Upper lobe of left lung (tissue), 6 donors: ENCODE measurements at places on chromosomes 6 and 20. TPM values are rescaled to one million over a fixed set of nuclear protein-coding genes. Genes with fewer than 3 reads are reported as not detected.

DNA sequence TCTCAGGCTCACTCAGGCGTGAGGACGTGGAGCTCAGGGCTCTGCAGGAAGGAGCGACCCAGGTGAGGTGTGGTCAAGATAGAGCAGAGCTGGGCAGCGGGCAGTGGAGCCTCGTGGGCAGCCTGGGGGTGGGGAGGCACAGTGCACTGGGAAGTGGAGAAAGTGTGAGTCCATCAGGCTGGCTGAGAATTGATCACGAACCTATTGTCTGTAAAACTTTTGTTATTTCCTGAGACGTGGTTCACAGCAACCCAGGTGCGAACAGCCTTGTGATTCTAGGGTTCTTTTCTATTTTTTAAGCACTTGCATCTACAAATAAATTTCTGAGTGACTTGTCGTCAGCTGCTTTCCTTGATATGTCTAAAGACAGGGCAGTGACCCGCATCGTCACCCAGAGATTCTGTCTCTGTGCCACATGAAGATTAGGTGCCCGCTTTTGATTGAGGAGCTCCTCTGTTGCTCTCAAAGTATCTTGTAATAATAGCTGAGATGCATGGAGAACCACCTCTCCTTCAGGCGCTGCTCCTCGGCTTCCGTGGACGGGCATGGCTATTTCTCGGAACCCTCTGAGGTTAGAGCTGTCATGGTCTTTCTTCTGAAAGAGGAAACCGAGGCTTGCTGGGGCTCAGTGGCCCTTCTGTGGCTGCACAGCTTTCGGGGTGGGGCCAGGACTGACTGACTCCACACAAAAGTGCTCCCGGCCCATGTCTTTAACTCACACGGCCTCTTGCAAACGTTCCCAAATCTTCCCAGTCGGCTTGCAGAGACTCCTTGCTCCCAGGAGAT lies 662 bp upstream of the CCR6 start:
- DNase-seq: no peak

GRCh38 chr20:58237318-58238132 lies 9.1 kb upstream of the ANKRD60 start:
- DNase-seq: no peak

GRCh38 chr6:17416806-17417205 lies 23.4 kb downstream of the CAP2 start:
- no peak for DNase-seq

The OTOR gene
- total RNA-seq: not detected

DNA sequence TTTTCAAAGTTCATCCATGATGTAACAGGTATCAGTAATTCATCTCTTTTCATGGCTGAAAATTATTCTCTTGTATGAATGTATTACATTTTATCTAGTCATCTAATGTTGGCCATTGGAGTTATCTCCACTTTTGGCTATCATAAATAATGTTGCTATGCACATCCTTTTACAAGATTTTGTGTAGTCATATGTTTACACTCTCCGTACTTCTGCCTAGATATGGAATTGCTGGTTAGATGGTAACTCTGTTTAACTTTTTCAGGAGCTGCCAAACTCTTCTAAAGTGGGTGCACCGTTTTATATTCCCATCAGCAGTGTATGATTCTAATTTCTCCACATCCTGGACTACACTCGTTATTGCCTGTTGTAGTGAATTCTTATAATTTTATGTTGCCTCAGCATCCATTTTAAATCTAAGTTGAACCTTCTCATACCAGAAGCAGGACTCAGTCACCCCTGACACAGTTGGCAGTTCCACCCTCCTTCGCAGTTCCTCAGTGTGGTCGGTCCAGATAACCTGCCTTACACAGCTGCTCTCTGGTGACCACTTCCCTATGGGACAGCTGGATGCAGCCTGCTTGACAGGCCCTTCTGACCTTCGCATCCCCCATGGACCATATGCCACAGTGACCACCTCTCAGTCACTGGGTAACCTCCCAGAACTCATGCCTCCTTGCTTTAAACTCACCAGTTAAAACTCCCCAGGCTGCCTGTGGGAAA lies 33.9 kb downstream of the KIZ start:
- DNase-seq: no peak

GRCh38 chr6:69622924-69623323 lies 173.9 kb downstream of the LMBRD1 start:
- no peak for DNase-seq

GRCh38 chr6:140966676-140967075 lies 1166.0 kb upstream of the GJE1 start:
- no peak for DNase-seq

DNA sequence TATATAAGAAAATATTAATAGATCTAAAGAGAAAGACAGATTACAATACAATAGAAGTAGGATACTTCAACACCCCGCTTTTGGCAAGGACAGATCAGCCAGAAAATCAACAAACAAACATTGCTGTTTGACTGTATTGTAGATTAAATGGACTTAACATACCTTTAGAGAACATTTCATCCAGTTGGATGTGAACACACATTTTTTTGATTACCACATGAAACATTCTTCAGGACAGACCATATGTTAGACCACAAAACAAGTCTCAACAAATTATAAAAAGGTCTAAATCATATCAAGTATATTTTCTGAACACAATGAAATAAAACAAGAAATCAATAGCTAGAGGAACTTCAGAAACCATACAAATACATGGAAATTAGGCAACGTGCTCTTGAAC lies 148.2 kb downstream of the TRMT11 start:
- no peak for DNase-seq

The TP53TG5 gene
- not detected for total RNA-seq

- no peak for DNase-seq
Measured at GRCh38 chr6:138162955-138163575, 1.3 kb downstream of the ARFGEF3 start.

The MRPL14 gene
- 107 TPM for total RNA-seq

DNA sequence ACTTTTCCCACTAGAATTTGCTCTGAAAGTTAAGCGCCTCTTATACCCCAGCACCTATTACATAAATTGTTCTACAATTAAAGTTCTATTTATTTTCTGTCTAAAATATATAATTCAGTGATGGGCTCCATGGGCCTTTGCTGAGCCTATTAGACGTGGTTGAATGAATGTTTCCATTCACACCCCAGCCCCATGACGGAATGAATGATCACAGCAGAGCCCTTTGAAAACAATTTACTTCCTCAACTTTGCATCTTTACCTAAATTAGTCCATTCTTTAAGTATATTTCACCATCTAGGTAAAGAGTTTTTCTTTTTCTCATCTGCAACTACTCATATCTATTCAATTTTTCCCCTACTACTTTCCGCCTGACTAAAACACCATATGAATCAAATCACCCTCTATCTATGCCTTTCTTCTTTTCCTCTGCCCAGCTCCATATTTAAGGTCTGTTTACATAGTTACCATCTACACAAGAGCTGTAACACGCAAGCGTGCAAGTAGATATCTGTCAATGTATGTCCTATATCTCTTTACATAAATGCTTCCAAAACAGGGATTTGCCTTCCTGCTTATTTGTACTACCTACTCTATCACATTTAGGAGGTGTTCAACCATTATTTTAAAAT lies 69.7 kb downstream of the ECT2L start:
- no peak for DNase-seq

DNA sequence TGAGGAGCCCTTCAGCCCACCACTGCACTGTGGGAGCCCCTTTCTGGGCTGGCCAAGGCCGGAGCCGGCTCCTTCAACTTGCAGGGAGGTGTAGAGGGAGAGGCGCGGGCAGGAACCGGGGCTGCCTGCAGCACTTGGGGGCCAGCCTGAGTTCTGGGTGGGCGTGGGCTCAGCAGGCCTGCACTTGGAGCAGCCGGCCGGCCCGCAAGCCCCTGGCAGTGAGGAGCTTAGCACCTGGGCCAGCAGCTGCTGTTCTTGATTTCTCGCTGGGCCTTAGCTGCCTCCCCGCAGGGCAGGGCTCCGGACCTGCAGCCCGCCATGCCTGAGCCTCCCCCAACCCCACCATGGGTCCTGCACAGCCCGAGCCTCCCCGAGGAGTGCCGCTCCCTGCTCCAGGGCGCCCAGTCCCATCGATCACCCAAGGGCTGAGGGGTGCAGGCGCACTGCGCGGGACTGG lies 101.7 kb upstream of the ADGRB3 start:
- peak; percentile 68 for DNase-seq

GRCh38 chr6:63573899-63574553 lies 1.7 kb downstream of the LOC128125822 start:
- peak; percentile 49 for DNase-seq

GRCh38 chr6:107625264-107625663 lies 135.3 kb downstream of the SOBP start:
- DNase-seq: no peak

GRCh38 chr6:118683881-118684872 lies 32.8 kb upstream of the CEP85L start:
- DNase-seq: no peak

- no peak for DNase-seq
Measured at GRCh38 chr6:41759905-41760579, 12.8 kb upstream of the PGC start.

DNA sequence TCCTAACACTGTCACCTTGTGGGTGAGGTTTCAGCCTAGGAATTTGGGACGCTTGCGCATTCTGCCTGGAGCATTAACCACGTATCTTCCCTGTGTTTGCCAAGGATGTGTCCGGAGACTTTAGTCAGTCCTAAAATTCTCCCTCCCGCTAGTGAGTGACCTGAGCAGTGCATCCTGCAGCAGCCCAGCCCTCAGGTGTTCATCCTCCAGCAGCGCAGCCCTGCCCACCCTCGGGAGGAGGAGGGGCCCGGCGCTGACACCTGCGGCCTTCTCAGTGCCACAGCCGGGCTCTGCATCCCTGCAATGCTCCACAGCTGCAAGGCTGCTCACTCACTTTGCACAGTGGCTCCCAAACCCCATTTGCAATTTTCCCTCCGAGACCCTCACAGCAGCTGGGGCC lies 79.5 kb downstream of the ERMARD start:
- DNase-seq: no peak

GRCh38 chr6:154491567-154492470 lies 18.7 kb downstream of the CNKSR3 start:
- DNase-seq: no peak

DNA sequence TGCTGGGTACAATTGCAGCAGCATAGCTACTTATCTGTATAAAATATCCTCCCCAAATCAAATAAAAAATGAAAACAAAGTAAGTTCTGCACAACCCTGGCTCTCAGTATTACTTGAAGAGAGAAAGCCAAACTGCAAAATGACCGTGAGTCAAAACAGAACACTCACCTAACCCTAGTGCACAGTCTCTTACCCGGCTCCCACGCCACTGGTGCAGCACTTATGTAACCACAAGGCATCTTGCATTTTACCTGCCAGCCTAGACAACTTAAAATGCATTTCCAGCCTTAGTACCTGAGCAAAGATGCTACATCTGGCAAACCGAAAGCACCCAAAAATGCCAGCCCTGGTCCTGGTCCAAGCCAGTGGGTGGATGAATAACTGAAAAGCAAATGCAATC lies 12.4 kb upstream of the SIRPB1 start:
- DNase-seq: no peak

DNA sequence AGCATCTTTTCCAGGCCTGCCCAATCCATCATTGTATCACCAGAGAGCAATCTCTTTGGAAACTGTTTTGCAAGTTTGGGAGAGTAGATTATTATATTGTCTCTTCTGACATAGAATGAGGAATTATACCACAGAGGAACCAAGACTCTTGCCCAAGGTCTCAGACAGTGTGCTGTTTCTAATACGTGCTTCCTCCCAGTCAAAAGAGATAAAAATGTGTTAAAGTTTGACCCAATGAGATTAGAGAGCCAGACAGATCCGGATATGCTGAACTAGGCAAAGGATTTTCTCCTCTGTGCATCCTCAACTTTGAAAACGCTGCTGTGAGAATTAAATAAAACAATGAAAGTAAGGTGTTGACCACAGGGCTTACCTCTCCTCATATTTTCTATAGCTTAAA lies 18.6 kb upstream of the NT5E start:
- DNase-seq: no peak

The KCNQ5 gene
- total RNA-seq: 0.30 TPM

DNA sequence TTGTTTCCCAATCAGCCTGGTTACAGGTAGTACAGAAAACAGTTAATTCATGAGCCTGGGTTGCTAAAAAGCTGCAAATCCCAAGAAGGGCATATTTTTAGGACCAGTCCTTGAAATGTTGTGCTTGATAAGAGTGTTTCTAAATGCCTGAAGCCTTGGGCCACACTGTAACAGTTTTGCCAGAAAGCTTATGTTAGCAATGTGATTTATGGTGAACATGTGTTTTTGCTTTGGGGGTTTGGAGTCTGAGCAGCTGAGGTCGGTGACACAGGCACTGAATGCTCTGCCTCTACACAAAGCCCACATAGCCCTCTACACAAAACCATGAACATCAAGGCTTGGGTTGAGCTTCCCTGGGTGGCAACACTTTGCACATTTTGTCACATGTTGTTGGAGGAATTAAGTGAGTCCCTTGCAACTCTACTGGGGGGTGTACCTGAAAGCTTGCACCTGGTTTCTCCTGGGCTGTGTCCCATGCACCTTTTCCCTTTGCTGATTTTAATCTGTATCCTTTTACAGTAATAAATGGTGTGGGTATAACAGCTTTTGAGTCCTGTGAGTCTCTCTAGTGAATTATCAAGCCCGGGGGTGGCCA lies 22.2 kb downstream of the AHI1 start:
- no peak for DNase-seq

DNA sequence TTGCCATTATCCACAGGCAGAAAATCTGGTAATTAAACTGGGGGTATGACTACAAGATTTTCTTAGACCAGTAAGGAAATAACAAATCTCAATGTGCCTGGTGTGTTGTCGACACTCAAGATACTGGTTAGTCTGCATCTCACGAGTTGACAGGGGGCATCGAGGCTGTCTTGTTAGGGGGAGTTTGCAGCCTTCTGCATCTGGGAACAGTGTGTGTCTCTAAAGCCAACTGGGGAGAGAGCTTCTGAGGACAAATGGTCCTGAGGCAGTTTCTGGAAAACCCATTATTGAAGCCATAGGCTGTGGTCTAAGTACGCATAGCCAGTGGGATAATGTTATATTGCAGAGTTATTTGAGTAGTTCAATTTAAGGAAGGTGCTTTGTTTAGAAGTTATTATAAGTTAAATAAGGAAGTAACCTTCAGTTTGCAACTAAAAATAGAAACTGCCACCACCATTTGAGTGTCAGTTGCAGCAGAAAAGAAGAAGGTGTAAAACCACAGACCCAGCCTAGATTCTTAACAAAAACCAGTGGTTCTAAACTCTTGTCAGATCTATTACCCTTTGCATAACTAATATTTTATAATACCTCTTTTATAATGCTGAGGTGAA lies 15.4 kb upstream of the MAPK13 start:
- no peak for DNase-seq

The SNAI1 gene
- total RNA-seq: 7.3 TPM
